ENCODE measurements at places on chromosomes 3 and 15.

GRCh38 chr15:40097968-40098476 lies 10.7 kb downstream of the BMF start:
- H3K4me3 ChIP-seq: 0 out of 2 replicates have a peak overlapping the region, but pooled peaks have one; percentile 11
- H3K4me1 ChIP-seq: peaks cover 88% of the 10 kb centered on the region

DNA sequence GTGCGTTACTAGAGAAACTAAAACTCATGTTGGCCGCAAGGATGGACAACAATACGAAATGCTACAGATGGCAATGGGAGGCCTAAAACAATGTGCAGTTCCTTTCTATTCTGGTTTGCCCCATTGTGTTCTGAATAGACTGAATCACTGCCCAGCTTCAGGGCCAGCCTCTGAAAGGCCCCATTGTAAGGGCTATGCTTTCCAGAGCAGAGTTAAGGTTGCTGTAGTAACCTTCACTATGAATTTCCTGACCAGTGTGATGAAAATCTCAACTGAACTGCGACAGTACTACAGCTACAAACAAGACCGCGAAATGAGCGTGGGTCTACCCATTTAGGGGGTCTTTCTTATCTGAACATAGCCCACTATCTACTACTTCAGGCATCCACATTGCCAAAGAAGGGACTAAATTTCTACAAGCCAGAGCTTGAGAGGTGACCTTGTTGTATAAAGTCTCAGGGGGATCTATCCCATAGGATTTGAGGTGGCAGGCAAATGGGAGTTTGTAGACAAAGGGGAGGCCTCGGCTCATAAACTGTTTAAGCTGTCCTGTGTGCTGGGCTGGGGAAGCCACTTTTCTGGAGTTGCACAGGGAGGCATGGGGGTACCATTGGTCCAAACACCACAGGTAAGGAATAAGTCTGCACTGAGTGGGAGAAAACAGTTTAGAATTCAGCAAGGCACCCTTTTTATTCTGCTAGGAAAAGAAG lies 80.1 kb downstream of the MYO1E start:
- H3K27ac ChIP-seq: no peak overlapping the region
- H3K36me3 ChIP-seq: no peaks in the 10 kb centered on the region
- H3K4me1 ChIP-seq: no peaks in the 10 kb centered on the region
- no peak overlapping the region for H3K4me3 ChIP-seq
- H3K27me3 ChIP-seq: no peaks in the 10 kb centered on the region
- DNase-seq: no peak

DNA sequence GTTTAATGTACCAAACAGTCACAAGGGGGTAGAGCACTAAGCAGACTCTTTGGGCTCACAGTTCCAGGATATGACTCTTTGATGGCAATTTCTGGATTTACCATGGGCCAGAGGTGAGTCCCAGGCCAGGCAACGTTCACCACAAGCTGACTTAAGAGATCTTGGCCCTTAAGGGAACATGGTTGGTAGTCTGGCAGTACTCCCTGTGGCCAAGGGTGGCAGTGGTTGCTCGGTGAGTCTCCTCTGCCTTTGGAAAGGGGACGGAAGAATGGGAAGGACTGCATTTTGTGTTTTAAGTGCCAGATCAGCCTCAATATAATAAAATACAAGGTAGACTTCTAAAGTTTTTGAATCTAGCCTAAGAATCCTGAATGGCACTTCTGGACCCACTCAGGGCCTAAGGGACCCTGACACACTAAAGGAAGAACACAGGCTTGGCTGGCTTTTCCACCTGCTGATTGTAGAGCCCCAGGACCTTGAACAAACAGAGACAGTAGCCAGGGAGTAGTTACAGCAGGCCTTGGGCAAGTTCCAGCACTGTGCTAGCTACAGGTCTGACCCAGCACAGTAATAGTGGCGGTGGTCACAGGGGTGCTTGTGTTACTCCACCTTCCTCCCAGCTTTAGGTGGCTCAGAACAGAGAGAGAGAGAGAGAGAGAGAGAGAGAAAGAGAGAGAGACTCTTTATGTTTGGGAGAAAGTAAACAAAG lies 730.7 kb upstream of the ALCAM start:
- no peaks in the 10 kb centered on the region for H3K36me3 ChIP-seq
- H3K27ac ChIP-seq: no peak overlapping the region
- H3K27me3 ChIP-seq: no peaks in the 10 kb centered on the region
- no peaks in the 10 kb centered on the region for H3K4me1 ChIP-seq

DNA sequence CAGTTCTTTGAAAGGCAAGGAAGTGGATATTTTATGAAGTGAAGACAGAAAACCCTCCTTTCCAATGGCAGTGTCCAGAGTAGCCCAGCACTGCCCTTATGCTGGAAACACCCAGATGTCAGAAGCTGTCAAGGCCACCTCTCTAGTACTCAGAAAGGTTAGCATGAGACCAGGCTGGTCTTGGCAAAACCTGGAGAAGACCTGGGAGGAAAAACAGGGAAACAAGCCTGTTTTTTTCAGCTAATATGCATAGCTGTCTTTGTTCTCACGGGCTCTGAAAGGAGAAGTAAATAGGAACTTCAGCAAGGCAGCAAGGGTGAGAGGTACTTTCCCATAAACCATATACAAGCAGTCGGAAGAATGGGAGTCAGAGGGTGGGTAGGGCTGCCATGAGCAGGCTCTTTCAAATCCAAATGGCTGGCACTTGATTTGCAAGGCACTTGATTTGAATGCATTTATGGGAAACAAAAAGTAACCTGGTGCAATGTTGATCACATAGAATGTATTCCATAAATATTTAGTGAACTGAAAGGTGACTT lies 55.8 kb downstream of the HEG1 start:
- no peaks in the 10 kb centered on the region for H3K27me3 ChIP-seq
- H3K36me3 ChIP-seq: no peaks in the 10 kb centered on the region

- H3K4me3 ChIP-seq: no peak overlapping the region
- no peak overlapping the region for H3K27ac ChIP-seq
- no peak for DNase-seq
- H3K36me3 ChIP-seq: no peaks in the 10 kb centered on the region
- H3K27me3 ChIP-seq: no peaks in the 10 kb centered on the region
These were observed 107.9 kb downstream of the P3H2 start for GRCh38 chr3:190012784-190013183.

- no peak for DNase-seq
- H3K4me3 ChIP-seq: no peak overlapping the region
These were observed 5.6 kb downstream of the GALNT15 start for GRCh38 chr3:16179771-16180736.

Data from MM.1S (cell line).